Activated gamma-delta T cell treated with Interleukin-2 at 50 U/mL for 16 hours (primary cell): ENCODE measurements at places on chromosomes 4 and X.

DNA sequence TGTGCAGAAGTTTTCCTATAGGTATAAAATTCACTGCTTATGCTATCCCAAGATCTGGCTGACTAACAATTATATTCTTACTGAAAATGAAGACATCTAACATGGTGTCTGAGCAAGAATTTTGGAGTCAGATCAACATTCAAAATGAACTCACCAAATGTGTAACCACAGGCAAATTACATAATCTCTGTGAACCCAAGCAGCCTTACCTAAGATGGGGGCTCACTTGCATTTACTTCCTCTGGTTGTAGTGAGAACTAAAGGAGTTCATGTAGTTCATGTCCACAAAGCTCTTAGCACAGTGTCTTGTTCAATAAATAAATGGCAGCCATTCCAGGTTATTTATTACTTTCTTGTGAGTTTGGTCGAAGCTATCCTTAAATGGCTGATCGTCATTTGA, 163.9 kb upstream of the LCORL start:
- no peak for DNase-seq

- DNase-seq = no peak
These were observed 10.4 kb upstream of the HPGDS start for GRCh38 chr4:94352996-94353395.

- no peak for DNase-seq
These were observed 151.5 kb downstream of the PLS3 start for GRCh38 chrX:115712484-115712883.

- no peak for DNase-seq
These were observed 26.0 kb upstream of the ELF2 start for GRCh38 chr4:139202991-139203390.

- no peak for DNase-seq
These were observed 42.6 kb upstream of the NKX1-1 start for GRCh38 chr4:1448589-1449420.

DNA sequence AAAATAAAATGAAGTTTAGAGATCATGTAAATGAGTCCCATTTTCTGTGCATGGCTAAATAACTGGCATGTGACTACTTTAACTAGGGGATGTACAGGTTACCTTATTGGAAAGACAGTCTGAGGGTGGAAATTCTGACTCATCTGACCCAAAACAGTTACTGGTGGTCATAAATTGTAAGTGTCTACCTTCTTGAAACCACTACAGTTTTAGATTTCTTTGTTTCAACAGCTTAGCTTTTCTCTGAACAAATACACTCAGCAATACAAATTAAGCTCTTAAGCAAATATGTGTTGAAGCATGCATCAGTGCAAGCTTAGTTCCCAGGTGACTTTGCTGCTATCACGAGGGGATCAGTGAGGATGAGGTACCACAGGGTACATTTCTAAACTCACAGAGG, 60.7 kb upstream of the PGM2 start:
- DNase-seq = no peak

GRCh38 chrX:53160297-53160983, 64.6 kb downstream of the KDM5C start:
- DNase-seq = no peak

DNA sequence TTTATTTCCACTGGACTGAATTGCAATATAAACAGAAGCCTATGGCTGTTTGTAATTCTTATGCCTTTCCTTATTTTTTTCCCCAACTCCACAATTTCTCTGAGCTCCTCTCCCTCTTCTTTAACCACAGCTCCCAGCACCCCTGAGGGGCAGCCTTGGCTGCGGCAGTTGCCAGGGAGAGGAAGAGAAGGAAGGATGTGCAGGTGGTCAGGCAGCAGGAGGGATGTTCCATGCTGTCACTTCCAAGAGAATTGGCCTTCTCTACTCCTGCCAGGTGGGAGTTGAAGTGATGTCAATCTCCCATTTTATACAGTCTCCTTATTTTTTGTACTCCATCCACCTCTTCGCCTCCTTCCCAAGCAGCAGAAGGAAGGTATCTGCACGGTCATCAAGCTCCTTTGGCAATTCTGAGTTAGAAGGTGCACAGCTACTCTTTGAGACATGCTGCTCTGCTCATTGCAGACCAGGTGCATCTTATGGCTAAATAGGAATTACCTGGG, 343.3 kb upstream of the RPS6KA3 start:
- DNase-seq = no peak
